ENCODE measurements at places on chromosomes 6 and 20.

- DNase-seq = no peak
Measured at GRCh38 chr6:70973604-70974003, 16.7 kb upstream of the B3GAT2 start.

DNA sequence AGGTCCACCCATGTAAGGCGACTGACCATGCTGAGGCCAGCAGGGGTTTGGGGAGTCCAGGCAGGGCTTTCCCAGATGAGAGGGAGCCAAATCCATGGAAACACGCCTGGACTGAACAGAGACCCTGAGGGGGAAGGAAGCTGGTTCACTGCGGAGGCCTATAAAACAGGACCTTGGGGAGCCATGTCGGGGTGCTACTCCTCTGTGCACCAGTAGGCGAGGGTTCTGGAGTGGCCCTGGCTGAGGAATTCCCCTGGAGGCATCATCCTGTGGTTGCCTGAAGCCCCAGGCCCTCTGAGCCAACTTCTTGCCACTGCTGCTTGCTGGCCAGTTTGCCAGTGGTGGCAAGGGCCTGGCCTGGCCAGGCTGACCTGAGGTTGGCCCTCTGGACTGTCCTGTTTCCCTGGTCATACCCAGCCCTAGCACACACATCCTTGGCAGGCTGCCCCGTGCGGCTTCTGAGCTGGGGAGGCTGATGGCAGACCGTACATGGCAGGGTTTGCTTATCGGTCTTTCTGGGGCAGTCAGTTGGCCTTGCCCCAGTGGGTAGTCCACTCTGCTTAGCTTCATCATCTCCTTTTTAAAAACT, 2.2 kb upstream of the LRRN4 start:
- no peak for DNase-seq

GRCh38 chr6:145525038-145525437, 210.3 kb downstream of the EPM2A start:
- DNase-seq = no peak

- DNase-seq = no peak
Measured at GRCh38 chr6:156867121-156867520, 89.9 kb downstream of the ARID1B start.

GRCh38 chr6:131250122-131250521, 114.9 kb downstream of the AKAP7 start:
- no peak for DNase-seq

GRCh38 chr20:33394718-33395117, 6.6 kb downstream of the CDK5RAP1 start:
- DNase-seq = no peak

- DNase-seq = no peak
Measured at GRCh38 chr6:45427726-45428125, 50.0 kb upstream of the SUPT3H start.

GRCh38 chr20:1081891-1082290, 36.5 kb upstream of the PSMF1 start:
- DNase-seq = no peak

DNA sequence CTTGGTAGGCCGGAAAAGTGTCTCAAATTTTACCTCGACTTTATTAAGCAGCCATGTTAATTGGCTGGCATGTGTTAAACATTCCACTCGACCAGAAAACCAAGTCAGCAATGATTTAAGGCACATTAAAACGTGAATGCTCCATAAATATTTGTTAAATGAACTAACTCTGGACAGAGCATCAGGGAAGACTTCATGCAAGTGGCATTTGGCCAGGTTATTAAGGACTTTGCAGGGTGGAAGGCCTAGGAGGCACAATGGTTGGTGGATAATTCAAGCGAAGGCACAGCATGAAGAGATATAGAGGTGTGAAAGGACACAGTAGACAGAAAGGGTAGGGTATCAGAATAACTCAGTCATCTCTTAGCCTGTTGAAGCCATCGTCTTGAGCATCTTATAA, 23.0 kb downstream of the ELOVL5 start:
- no peak for DNase-seq

- DNase-seq = no peak
Measured at GRCh38 chr6:106110164-106110826, 24.2 kb downstream of the PRDM1 start.

DNA sequence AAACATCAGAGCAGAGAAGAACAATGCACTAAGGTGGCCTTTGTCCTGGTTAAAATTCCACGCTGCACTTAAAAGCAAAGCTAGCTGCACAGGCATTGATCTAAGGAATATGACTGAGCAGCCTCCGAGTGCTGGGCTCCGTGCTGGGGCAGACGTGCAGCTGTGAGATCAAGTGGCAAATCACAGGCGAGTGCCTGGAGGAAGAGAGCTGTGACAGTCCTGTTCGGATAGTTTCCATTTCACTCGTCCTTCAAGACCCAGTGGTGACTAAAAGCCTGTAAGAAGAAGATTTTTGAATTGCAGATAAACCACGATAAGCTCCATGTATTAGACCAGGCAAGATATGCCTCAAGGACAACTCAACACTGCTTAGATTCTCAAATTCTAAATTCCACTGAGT, 247.9 kb downstream of the ANKRD60 start:
- DNase-seq = no peak

DNA sequence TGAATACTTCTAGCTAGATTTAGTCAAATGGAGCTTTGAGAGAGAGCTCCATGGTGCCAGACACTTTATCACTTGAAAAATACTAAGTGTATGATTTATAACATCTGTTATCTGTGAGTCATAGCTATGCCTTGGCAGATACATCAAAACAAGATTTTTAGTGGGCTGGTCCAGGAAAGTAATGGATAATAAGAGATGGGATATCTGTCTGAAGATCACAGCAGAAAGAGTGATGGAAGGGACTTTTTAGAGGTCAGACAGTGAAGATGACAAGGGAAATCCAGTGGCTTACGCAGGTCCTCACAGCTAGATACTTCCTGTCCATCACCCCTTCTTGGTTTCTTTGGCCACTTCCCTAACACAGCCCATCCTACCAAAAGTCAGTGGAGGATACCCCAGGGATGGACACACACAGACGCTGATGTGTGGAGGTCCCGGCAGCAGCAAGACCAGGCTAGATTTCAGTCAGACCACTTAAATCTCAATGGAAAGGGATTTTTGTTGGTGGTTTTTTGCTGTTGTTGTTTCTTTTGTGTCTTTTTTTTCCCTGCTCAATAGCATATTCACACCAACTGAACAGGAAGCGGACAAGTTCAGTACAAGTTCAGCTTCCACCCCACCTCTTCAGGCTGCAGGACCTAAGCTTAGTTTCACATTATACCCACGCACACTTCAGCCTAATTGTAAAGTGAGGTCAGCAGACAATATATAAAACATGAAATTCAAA, 209.3 kb downstream of the ALDH8A1 start:
- DNase-seq = no peak

DNA sequence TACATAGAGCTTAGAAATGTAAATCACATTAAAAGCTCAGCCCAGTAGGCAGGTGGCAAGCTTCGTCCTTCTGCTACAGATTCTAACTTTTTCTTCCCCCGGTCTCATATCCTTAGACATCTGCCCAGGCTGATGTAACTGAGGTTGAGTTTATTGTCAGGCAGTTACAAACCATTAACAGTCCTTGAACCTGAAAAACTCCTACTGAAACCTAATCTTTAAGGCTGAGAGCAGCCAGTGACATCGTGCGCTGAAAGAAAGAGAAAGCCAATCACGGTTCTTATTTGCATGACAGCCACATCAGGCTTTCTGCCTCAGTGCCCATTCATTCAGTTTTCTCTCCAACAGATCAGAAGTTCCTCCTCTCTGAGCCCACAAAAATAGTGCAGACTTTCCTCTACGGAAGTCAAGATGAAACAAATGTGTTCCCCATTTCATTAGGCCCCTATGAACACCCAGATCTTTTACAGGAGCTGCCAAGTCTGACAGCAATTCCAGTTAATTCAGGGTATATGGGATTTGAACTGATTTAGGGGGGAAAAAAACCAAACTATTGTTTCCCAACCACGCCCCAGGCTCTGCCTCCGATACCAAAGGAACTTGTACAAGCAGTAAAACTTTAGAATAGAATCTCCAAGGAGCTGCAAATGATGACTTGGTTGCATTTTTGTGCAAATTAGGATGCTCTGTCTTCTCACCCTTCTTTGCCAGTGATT, at the start of gene NHSL1:
TSS of gene NHSL1 (minus strand) at position 192 of the 716 bp plus-strand sequence. CDS start 204 bp downstream, outside the sequence.
- DNase-seq = no peak

- DNase-seq = no peak
Measured at GRCh38 chr20:56163806-56164205, 84.7 kb upstream of the MC3R start.

Data from stimulated activated CD8-positive, alpha-beta memory T cell treated with anti-CD3 and anti-CD28 coated beads, Interleukin-15, amount 100 ng/mL, for 4 hours (primary cell).